EL (cell line): ENCODE measurements at places on chromosomes 7 and 10.

- no peak for DNase-seq
Measured at GRCh38 chr7:29970158-29970557, 19.4 kb downstream of the SCRN1 start.

GRCh38 chr7:65927489-65928448 is 54.2 kb downstream of the GUSB start:
- no peak for DNase-seq

DNA sequence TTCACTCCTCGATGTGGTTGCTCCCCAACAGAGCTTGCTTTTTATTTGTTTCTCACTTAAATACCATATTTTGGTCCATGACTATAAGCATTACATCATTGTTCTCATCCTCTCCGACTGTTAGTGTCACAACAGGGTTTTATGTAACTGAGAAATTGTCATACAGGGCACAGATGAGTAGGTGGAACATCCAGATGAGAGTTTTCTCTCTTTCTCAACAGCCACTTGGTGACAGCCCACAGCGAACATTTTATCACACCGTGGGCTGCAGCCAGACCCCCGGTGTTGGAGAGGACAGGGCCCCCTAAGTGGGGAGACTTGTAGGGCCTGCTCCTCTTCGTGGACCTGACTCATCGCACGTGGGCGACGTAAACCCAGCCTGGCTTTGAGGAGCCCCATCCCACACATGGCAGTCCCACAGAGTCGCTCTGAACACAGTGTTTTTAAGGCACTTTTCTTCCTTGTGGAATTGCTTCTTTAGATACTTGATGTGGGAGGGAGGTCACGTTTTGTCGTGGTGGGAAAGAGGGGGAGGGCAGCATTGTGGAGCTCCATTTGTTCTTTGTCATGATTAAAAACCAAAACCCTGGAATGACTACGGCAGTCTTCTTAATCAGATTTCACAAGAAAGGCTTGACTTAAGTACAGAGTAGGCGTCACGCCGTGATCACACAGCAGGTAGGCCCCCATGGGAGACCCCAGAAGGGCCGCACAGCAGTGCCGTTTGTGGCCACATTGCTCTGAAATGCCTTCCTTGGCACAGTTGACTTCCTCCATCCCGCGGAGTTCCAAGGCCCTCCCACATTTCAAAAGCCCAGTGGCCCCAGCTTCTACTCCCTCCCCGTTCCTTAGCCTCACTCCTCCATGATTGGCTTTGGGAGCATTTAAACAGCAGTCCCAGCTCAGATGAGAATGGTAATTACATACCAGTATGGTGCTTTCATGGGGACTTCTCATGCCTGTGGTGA is 220.6 kb downstream of the CCDC3 start:
- DNase-seq = no peak

DNA sequence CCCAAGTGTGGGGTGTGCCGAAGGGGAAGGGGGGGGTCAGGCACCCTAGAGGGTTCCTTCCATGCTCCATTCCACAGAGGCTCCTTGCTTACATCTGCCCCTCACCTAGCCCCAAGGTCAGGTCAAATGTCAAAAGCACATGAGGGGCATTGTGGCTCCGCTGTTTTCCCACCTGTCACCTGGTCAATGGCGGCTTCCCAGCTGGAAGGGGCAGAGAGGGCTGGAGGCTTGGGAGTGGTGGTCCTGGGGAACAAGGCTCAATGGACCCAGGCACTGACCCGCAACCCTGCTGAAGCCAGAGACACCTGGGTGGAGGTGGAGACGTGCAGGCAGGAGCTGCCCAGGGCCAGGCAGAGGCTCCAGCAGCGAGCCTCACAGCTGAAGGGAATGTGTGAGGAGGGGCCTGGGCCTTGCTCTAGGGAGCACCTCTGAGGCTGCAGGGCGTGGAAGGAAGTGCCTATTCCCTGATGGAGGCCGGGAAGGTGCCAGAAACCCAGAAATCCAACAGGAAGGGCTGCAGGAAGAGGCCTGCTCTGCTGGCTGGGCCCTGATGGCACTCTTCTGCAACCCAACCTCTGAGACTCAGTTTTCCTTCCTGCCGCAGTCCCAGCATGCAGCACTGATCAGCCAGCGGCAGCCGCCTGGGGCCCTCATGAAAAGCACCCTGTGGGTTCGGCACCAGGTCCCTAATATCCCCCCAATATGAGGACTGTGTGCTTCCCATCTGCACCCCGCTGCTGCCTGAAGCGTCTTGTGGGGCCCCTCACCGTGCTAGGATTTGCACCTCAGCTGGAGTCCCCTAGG is 16.0 kb downstream of the RASGEF1A start:
- DNase-seq = no peak

DNA sequence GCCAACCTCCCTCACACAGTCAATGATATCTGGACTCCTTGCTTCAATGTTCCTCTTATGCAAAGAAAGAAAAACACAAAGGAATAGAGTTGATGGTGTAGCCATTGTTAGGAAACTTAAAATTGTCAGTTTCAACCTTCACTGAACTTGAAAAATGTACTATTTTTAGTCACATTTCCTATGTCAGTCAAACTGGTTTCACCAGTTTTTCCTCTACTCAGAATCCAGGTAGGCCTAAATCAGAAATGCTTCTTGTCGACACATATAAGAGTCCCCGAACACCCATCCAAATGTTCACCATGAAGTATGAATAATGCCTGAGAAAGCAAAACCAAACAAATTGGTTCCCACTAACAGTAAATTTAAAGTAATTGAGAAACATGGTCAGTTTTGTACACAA is 42.4 kb upstream of the ZMYND11 start:
- no peak for DNase-seq

- no peak for DNase-seq
Measured at GRCh38 chr10:54797636-54798321, 3.3 kb downstream of the PCDH15 start.

DNA sequence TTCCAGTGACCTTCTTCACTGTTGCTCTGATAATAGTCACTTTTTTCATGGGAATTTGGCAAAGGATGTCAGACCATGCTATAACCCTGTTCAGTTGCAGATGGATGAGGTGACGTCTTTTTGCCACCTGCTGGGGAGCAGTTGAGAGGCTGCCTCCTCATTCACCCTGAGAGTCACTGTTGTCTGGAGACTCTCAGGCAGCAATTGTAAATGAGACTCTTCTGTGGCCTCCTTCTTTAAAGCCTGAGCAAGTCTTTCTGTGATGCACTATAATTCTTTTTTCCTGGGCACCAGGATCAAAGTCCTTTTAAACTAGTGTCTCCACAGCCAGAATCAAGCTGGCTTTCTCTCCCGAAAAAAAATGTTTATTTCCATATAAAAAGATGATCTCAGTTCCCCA is 345.1 kb downstream of the ARL4A start:
- DNase-seq = no peak

DNA sequence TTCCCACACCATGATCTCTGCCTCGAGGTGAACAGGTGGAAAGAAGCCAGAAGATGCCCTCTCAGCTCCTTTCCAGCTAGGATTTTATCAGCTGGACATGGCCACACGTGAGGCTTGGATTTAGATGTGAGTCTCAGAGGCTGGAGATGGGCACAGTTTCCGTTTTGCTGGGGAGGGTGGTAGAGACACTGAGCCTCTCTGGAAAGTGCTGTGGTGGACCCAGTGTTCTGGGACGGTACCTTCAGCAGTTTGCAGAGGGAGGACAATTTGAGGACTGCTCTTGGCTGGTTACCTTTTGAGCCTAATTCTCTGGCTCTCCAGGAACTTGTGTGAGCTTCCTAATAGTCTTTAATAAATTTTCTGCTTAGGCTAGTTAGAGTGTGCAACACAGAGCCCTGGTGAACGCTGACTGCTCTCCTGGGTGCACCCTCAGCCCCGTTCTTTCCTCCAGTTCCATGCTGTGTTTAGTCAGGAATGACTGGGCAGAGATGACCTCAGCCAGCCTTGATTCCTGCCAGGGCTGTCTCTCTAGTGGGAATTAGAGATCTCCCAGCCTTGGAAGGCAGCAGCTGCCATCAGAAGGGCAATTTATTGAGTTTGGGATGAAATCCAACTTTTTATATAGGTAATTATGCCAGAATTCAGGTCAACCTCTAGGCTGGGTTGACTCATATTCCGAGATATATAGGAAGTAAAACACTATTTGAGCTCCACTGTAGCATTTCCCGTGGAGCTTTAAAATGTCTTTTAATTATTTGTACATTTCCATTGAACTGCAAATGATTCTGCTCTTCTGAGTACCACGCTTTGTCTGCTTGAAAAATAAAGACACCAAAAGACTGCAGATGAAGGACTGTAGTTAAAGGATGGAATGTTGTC is 103.9 kb downstream of the GATA3 start:
- no peak for DNase-seq

DNA sequence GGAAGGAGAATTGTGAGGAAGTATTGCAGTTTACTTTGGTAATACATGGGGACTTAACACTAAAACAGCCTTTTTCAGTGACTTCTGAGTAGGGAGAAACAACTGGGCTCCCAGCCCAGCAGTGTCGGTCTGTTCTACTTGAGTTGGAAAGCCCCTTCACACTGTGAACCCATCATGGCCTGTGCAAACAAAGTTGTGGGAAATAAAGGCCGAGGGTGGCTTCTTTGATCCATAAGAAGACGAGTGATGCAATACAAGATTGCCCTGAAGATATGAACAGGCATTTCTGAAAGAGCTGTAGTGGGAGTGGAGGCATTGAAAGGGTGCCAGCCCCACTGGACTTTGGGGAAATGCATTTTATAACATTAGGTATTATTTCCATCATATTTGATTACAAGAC is 28.3 kb downstream of the C10orf120 start:
- no peak for DNase-seq

GRCh38 chr10:28382525-28383269 is 79.8 kb upstream of the MPP7 start:
- DNase-seq = peak; percentile 63

DNA sequence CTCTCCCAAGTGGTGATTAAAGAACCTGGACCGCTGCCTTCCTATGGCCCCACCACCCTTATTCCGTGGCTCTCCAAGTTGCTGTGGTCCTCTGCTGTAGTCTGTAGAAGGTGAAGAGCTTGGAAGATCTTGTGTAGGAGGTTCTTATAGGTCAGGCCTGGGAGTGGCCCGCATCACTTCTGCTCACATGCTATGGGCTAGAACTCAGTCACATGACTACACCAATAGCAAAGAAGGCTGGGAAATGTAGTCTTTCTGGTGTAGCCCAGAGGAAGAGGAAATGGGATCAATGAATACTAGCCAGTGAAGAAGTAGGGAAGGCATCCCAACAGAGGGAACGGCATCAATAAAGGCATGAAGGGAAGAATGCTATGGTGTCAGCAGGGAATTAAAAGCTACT is 41.3 kb upstream of the AOAH start:
- no peak for DNase-seq

GRCh38 chr7:29771081-29771816 is 35.1 kb upstream of the WIPF3 start:
- no peak for DNase-seq
